ENCODE measurements at places on chromosomes 5 and 9.

GRCh38 chr9:6328103-6328502 lies at the start of gene TPD52L3:
TSS of gene TPD52L3 (plus strand) at chr9:6328375. CDS start at chr9:6328596, 221 bp downstream.
- DNase-seq, result no peak

DNA sequence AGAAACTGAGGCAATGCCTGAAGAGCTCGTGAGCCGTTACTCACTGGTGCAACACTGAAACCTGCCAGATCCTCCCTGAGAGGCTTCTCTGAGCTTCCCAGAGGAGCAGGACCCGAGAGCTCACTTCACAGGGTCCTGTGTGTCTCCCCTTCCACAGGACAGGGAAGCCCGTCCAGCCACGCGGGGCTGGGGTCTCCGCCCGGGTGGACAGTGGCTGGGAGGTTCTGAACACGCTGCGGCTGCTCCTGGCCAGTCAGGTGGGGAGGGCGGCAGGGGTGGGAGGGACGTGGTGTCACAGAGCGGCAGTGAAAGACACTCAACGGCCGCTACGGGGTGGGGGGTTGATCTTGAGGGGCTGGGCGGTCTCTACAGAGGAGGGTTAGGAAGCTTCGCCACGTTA lies 290 bp upstream of the ZDHHC11 start:
- DNase-seq, result no peak

GRCh38 chr9:106218854-106219253 lies 524.5 kb downstream of the TMEM38B start:
- DNase-seq, result no peak

- DNase-seq, result no peak
Measured at GRCh38 chr9:93587651-93588347, 11.4 kb downstream of the PHF2 start.

- no peak for DNase-seq
Measured at GRCh38 chr5:115573133-115573532, 28.6 kb upstream of the FEM1C start.

All from globus pallidus (tissue), 1 donor.